Umbilical cord (tissue), 2 donors: ENCODE measurements at places on chromosomes 2 and 18. TPM values are rescaled to one million over a fixed set of nuclear protein-coding genes. Genes with fewer than 3 reads are reported as not detected.

GRCh38 chr2:209663139-209663538 lies 108.5 kb upstream of the UNC80 start:
- DNase-seq, result peak; percentile 9

GRCh38 chr2:206212673-206213513 lies 53.2 kb downstream of the EEF1B2 start:
- DNase-seq, result peak; percentile 52

DNA sequence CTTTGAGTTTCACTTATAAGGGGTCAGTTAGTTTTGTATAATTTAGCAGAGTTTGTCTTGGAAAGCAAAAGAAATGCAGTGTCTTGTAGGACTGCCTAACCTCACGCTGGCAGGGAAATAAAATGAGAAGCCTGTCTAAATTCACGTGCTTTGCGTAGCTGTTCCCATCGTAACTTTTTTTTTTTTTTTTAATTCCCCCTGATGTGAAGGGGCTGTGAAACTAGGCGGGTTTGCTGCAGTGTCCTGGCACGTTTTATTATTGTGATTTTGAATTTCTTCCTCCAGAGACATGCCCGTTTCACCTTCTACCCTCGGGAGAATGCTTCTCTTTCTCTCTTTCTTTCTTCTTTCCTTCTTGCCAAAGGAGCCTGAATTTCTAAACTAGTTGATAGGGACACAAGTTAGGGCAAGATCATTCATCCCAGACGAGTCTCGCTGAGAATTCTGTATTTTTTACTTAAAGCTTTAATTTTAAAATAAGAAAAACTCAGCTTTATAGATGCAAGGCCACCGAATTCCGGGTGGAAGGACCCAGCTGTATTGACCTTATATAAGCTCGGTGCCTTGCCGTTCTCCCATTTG lies 2.3 kb downstream of the MEIS1 start:
- peak; percentile 61 for DNase-seq

DNA sequence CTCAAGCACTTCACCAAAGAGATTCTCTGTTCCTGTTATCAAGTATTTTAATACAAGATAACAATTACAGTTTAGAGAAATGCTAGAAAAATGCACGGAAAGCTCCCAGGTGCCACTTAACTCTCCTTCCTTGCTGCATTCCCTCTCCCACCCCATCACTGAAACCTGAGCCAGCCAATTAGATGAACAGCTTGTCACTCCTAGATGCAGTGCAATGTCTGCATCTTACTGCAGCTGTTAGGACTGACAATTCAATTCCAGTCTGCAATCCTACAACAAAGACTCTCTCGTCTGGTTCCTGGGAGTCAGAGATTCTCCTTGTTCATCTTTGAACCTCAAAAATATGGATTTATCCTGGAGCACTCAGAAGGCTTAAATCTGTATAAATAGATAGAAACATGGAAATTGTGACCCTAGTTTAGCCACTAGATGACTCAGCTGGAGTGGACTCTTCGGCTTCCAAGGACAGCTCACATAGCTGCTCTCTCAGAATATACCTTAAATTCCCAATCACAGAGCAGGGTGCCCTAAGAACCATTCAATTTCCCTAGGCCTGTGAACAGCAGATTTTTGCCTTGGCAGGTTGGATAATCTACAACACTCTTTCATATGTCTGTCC lies 311.1 kb downstream of the NRXN1 start:
- peak; percentile 71 for DNase-seq

RUFY4 gene
- 13.7 TPM for total RNA-seq

REEP1 gene
- total RNA-seq, result 4.1 TPM

DNA sequence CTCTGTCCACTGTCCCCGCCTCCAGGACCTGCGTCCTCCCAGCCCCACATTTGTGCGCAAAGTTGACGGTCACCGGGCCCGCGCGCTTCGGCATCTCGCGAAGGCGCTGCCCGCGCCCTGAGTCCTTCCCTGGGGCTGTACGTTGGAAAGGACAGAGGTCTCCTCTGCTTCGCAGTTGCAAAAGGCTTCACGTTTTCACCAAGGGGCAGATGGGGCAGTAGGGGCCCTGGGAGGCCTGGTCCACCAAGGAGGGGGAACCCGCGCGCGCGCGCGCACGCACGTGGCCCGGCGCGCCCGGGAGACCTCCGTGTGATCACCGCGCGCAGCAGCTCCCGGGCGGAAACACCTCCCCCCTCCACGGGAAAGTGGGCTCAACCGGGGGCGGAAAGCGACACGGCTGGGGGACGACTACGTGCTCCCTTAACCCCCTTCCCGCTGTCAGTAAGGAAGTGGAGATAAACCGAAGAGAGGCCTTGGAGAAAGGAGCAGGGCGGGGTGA lies 21.9 kb downstream of the TEX44 start:
- no peak for DNase-seq

- DNase-seq, result no peak
Observed at GRCh38 chr2:56177420-56178220, 6.2 kb upstream of the CCDC85A start.

DNA sequence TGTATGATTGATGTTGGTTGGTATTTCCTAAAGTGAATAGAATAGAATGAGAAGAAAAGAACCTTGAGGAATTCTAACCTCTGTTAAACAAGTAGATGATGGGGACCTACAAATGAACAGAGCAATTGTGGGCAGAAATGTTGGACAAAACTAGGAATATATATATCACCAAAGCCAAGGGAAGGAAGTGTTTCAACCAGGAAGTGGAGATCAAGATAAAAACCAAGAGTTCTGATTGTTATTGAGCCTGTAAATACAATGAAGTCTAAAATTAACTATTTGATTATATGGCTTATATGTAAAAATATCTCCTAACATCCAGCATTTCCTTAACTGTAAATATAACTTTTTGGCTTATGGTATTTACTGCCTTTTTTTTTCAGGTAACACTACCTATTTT lies 730.0 kb downstream of the SOCS6 start:
- DNase-seq, result no peak

GRCh38 chr2:149191915-149192314 lies 138.5 kb upstream of the LYPD6 start:
- peak; percentile 32 for DNase-seq

TBC1D8 gene
- 16.1 TPM for total RNA-seq

CNDP1 gene
- 1.2 TPM for total RNA-seq

DNA sequence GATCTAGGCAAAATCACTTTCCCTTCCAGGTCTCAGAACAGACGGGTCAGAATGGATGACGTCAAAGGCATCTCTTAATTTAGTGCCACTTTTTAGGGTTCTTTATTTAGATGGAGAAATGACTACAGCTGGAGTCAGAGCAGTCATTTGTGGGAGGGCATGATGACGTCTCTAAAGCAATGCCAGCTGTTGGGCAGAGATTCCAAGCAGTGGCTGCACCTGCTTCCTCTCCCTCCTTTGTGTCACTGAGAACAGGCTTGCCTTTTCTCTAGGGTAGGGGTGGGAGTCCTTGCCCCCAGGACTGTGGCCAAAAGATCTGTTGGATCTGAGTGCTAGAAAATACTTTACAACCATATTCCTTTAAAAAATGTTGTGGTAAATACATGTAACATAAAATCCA lies 28.7 kb upstream of the SKOR2 start:
- DNase-seq, result no peak

- no peak for DNase-seq
Observed at GRCh38 chr2:239142296-239142695, 258.5 kb downstream of the HDAC4 start.

DNA sequence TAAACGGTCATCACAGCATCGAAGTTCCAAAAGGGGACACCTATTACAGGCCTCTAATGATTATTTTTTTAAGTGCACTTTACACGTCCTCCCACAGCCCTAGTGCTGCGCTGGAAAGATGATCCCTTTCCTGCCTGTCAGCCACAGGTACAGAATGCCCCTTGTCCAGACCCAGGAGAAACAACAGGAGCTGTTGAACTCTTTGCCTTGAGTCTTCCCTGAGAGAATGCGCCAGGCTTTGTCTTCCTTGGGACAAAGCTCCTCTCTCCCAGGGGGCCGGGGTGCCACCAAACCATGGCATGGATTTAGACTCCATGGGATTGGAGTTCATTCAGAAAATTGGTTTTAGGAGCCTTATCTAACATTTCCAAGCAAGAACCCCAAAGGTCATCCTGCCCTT lies 319.0 kb upstream of the SOX11 start:
- DNase-seq, result no peak

- no peak for DNase-seq
Observed at GRCh38 chr2:134041877-134042276, 212.0 kb upstream of the MGAT5 start.

GRCh38 chr18:72868585-72869225 lies 918 bp upstream of the NETO1 start:
- no peak for DNase-seq

DNA sequence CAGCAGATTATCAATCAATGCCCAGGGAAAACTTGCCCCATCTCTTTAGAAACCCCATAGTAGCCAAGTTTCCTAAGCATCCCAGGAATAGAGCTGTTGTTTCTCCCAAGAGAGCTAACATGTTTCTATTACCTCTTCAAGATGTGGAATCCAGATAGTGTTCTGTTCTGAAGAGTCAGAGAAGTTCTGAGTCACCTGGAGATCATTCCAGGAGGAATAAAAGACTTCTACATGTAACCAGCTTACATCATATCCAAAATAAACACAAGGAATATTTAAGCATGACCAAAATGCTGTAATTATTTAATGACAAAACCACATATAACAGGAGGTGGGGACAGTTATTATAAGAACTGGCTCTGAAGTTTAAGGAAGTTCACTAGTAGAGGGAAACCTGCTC lies 51.0 kb upstream of the GORASP2 start:
- no peak for DNase-seq

- peak; percentile 4 for DNase-seq
Observed at GRCh38 chr2:83394134-83394904, 1064.8 kb downstream of the SUCLG1 start.

GRCh38 chr2:226184540-226184939 lies 615.1 kb downstream of the IRS1 start:
- no peak for DNase-seq

DNA sequence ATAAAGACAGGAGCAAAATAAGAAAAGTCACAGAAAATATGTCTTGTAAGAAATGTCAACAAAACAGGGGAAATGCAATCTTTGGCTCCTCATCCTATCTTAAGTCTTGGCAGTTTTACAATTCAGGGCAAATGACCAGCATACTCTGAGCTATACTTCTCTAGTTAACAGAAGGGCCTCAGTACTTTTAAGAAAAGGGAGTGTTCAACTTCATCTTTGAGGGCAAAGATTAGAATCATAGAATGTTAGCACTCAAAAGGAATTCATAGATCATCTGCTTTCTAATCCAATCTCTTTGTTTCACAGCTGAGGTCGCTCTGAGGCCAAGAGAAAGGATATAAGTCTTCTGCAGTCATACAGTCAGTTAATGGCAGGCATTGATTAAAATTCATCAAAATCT lies 174.0 kb upstream of the NT5C1B start:
- peak; percentile 82 for DNase-seq

DNA sequence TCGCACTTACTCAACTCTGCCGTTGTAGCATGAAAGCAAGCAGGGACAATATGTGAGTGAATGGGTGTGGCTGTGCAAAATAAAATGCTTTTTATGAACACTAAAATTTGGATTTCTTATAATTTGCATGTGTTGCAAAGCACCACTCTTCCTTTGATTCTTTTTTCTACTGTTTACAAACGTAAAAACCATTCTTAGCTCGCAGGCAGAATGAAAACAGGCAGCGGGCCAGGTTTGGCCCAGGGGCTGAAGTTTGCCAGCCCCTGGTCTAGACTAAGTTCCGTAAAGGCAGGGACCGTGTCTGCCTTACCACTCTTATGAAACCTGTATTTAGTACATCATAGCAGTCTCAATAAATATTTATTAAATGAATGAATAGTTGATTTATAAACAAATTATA lies 83.7 kb upstream of the SPATS2L start:
- DNase-seq, result no peak

DNA sequence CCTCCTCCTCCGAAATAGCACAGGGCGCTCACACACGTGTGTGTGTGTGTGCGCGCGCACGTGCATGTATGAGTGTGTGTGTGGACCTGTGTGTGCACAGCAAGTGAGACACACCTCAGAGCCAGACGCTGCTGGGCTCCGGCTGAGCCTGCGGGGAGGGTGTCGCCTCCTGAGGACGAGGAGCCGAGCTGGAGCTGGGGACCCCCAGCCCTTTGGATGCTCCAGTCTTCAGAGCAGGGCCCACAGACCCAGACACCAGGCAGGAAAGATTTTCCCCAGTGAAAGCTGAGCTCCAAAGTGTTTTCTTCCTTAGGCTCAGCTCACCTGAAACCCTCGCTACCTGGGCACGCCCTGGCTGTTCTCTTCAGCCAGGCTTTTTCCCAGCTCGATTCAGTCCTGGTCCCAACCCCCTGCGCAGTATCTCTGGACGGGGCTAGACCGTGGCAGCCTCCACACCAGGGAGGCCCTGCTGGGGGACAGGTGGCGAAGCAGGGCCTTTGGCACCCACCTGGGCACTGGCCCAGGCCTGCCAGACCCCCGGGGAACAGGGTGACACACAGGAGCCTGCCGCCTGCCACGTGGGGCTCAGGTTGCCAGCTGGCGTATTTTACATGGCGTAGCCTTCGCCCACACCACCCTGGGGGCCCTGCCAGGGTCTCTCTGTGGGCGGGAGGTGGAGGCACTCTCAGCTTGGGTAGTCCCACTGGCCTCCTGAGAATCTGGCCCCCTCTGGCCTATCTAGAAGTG lies 36.2 kb downstream of the PDIA6 start:
- no peak for DNase-seq

- no peak for DNase-seq
Observed at GRCh38 chr2:102585847-102586404, 33.4 kb upstream of the SLC9A2 start.

GRCh38 chr2:56217106-56217505 lies 33.3 kb downstream of the CCDC85A start:
- DNase-seq, result no peak

MEMO1 gene
- total RNA-seq, result 19.5 TPM

DNA sequence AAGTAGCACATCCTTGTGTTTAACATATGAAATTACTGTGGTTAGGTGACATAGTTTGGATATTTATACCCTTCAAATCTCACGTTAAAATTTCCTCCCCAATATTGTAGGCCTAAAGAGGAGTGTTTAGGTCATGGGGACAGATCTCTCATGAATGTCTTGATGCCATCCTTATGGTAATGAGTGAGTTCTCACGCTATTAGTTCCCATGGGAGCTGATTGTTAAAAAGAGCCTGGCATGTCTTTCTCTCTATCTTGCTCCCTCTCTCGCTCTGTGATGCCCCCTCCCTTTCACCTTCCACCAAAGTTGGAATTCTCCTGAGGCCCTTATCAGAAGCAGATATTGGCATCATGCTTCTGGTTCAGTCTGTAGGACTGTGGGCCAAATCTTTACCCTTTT lies 660.1 kb downstream of the ADCYAP1 start:
- no peak for DNase-seq
